Fibroblast of gingiva (primary cell): ENCODE measurements at places on chromosomes 13 and 19.

GRCh38 chr19:55648585-55649267, 714 bp downstream of the CCDC106 start:
- DNase-seq = no peak

DNA sequence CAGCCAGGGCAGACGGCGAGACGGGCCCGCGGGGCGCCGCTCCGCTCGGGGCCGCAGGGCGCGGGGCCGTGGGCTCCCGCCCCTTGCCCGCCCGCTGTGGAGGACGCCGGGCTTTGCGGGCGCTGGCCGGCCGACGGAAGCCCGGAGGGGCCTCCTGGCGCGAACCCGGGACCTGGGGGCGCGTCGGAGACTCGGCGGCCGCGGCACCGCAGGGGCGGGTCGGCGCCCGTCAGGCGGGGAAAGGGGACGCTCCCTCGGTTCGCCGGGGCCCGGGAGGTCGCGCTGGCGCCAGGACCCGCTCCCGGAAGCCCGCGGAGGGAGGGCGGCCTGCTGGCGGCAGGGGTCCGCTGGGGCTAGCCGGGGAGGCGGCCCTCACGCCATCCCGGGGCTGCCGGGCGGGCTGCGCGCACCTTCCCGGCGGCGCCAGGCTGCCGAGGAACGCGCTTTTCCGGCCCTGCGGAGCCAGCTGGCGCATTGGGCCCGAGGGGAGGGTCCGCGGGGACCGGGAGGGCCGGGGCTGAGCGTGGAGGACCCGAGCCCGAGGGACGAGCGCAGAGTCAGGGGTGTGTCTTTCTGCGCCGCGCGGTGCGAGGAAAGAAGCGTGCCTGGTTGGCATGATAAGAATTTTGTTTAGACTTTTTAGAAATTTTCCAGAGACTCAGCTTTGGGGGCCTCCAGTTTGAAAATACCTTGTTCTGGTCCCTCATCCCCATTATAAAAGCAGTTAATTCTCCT, 511 bp downstream of the GARRE1 start:
- DNase-seq = peak; percentile 5

DNA sequence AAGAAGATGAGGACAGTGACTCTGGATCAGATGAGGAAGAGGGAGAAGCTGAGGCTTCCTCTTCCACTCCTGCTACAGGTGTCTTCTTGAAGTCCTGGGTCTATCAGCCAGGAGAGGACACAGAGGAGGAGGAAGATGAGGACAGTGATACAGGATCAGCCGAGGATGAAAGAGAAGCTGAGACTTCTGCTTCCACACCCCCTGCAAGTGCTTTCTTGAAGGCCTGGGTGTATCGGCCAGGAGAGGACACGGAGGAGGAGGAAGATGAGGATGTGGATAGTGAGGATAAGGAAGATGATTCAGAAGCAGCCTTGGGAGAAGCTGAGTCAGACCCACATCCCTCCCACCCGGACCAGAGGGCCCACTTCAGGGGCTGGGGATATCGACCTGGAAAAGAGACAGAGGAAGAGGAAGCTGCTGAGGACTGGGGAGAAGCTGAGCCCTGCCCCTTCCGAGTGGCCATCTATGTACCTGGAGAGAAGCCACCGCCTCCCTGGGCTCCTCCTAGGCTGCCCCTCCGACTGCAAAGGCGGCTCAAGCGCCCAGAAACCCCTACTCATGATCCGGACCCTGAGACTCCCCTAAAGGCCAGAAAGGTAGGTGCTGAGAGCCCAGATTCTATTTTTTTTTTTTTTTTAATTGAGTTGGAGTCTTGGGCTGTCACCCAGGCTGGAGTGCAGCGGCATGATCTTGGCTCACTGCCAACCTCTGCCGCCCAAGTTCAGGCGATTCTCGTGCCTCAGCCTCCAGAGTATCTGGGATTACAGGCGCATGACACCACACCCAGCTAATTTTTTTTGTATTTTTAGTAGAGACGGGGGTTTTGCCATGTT, 2.3 kb downstream of the PPP1R15A start:
- DNase-seq = peak; percentile 33

- peak; percentile 6 for DNase-seq
Measured at GRCh38 chr13:50080911-50081678, 65.9 kb downstream of the KCNRG start.

DNA sequence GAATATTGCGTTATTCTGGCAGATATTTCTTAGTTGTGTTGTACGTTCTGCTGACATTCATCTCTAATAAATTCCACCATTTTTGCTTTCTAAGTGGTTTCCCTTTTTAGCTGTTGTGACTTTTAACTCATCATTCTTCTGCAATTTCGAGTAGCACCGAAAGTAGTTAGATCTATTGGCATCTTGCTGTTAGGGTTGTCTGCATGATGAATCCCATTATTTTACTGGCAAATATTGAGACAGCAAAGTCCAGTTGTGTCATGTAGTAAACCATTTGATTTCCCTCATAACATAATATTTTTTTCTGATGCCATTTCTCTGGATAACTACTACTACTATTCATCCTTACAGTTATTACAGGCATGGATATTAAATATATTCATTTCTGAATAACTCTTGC, 143.9 kb downstream of the SLITRK1 start:
- no peak for DNase-seq

GRCh38 chr19:45462174-45462573, 5.6 kb upstream of the FOSB start:
- no peak for DNase-seq

DNA sequence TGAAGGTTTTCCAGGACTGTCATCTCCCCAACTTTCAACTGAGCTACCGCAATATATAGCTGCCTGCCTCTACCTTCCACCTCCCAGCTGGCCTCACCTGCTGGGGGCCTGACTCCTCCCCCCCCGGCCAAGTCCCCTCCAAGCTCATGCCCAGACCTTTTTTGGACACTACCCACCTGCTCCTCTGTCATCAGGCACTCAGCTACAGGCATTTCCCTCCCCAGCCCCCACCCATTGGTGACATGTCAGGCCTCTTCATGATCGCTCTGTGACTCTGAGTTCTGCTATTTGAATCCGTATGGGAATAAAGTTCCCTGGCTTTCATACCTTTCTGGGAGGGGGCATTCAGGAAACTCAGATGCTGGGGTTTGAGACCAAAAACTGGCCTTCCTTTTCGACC, 1.8 kb downstream of the PRKACA start:
- DNase-seq = no peak

DNA sequence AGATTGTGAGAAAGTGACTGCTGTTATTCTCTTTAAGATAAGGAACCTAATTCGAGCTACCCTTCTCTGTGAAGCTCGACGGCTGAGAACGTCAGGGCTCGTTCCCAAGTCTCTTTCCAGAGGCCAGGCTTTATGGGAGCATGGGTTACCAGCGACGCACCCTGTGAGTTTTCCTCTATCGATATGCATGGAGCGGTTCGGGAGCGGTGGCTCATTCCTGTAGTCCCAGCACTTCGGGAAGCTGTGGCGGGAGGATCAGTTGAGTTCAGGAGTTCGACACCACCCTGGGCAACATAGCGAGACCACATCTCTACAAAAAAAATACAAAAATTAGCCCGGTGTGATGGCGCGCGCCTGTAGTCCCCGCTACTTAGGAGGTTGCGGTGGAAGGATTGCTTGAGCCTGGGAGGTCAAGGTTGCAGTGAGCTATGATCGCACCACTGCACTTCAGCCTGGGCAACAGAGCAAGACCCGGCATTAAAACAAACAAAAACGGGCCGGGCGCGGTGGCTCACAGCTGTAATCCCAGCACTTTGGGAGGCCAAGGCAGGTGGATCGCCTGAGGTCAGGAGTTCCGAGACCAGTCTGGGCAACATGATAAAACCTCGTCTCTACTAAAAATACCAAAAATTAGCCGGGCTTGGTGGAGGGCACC, 681 bp upstream of the ZNF606 start:
- DNase-seq = peak; percentile 11

DNA sequence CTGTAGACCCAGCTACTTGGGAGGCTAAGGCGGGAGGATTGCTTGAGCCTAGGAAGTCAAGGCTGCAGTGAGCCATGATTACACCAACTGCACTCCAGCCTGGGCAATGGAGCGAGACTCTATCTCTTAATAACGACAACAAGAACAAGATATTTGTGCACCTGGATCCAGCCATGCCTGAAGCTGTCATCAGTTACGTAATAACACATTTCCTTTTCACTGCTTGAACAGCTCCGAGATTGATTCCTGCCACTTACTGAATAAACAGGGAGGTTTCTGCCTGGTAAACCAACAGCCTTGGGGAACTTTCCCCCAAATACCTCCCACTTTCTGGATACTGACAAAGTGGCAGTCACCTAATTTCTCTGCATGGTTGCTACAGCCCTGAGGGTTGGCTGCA, 5.4 kb downstream of the KANK2 start:
- no peak for DNase-seq

DNA sequence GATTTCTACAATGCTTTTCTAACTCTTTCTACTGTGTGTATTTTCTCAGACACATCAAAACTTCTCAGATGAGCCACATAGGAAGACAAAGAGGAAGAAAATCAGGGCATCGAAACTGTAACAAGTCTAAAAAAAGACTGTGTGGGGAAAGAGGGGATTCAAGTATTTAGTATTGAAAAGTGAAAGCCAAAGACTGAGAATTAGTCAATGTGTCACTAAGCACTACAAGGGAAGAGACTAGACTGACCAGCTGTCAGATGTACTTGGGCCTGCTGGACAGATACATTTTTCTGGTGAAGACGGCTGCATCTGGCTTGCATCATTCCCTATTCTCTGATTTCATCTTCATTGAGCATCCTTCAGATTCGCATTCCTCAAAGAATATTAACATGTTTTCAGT, 25.4 kb downstream of the COMMD6 start:
- no peak for DNase-seq

DNA sequence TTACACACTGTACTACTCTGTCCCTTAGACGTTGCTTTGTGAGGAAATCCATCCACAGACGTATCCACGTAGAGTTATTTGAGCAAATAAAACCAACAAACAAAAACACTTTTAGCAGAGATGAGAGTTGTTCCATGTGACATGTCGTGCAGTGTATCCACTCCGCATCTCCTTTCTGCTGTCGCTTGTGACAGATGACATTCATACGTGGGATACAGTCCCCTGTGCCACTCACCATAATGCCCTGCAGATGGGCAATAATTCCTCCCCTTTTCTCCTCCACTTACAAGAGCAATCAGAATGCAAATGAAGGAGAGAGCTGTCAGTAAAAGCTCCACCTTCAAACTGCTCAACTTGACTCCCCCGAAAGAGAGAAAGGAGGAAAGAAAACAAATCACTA, 26.0 kb downstream of the IRS2 start:
- DNase-seq = no peak

DNA sequence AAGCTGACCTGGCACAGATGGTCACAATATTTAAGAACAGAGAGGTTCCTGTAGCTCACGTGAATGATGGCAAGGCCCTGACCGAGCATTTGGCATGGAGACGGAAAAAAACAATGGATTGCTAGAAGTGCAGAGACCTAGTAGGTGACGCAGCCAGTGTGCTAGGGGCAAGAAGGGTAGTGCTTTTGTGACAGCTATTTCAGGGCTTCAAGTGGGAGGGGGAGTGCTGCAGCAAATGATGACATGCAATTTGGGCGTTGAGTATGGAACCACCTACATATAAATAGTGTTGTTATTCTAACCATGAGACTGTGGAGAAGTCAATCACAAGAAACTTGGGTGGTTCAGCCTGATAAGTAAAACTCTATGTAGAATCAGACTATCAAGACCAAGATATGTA, 65.7 kb upstream of the IL17D start:
- DNase-seq = no peak

DNA sequence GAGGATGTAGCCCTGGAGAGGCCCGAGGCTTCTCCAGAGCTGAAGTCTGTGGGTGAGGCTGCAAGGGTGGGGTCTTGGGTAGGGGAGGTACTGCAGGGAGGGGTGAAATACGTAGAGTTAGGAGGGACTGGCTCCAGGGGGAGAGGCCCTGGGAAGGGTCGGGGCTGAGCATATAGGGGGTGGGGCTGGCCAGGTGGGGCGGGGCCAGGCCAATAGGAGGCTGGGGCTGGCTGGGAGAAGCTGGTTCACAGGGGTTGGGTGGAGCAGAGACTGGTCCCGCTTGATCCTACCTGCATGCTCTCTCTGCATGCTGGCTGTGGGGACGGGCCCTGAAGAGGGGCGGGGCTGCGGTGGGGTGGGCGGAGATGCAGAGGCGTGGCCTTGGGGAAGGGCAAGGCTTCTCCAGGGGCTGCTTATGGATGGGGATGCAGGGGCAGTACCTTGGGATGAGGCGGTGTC, 51.9 kb downstream of the CELF5 start:
- DNase-seq = no peak

GRCh38 chr13:112999414-113000177, 30.6 kb downstream of the MCF2L start:
- DNase-seq = no peak
